ENCODE measurements at places on chromosomes 6 and 20.

GRCh38 chr20:55557191-55557590 is 448.1 kb downstream of the CBLN4 start:
- no peak for DNase-seq

- no peak for DNase-seq
Measured at GRCh38 chr6:16352258-16352635, 113.9 kb downstream of the GMPR start.

- DNase-seq = no peak
Measured at GRCh38 chr6:143397227-143398222, 53.0 kb downstream of the ADAT2 start.

GRCh38 chr6:28349344-28349891 is 329 bp upstream of the ZKSCAN3 start:
- DNase-seq = no peak

- no peak for DNase-seq
Measured at GRCh38 chr20:8457978-8458377, 325.9 kb downstream of the PLCB1 start.

Measured in T follicular helper cell (primary cell).